Testis (tissue), 5 donors: ENCODE measurements at places on chromosomes 5 and 9. TPM values are rescaled to one million over a fixed set of nuclear protein-coding genes. Genes with fewer than 3 reads are reported as not detected.

GRCh38 chr9:127132375-127132774 is 9.9 kb upstream of the ANGPTL2 start:
- no peak overlapping the region for H3K4me3 ChIP-seq
- no peaks in the 10 kb centered on the region for H3K36me3 ChIP-seq
- H3K27ac ChIP-seq: no peak overlapping the region
- peaks cover 17% of the 10 kb centered on the region for H3K4me1 ChIP-seq

NKD2 gene
- total RNA-seq: 42.1 TPM

- H3K27ac ChIP-seq: no peak overlapping the region
- H3K36me3 ChIP-seq: no peaks in the 10 kb centered on the region
- no peaks in the 10 kb centered on the region for H3K4me1 ChIP-seq
- H3K4me3 ChIP-seq: no peak overlapping the region
Observed at GRCh38 chr5:168946363-168946762, 354.6 kb downstream of the SLIT3 start.

- H3K27me3 ChIP-seq: no peaks in the 10 kb centered on the region
- no peak for DNase-seq
- H3K4me3 ChIP-seq: no peak overlapping the region
- H3K36me3 ChIP-seq: no peaks in the 10 kb centered on the region
Observed at GRCh38 chr5:170178814-170179213, 54.0 kb upstream of the C5orf58 start.

GRXCR2 gene
- not detected for total RNA-seq

DNA sequence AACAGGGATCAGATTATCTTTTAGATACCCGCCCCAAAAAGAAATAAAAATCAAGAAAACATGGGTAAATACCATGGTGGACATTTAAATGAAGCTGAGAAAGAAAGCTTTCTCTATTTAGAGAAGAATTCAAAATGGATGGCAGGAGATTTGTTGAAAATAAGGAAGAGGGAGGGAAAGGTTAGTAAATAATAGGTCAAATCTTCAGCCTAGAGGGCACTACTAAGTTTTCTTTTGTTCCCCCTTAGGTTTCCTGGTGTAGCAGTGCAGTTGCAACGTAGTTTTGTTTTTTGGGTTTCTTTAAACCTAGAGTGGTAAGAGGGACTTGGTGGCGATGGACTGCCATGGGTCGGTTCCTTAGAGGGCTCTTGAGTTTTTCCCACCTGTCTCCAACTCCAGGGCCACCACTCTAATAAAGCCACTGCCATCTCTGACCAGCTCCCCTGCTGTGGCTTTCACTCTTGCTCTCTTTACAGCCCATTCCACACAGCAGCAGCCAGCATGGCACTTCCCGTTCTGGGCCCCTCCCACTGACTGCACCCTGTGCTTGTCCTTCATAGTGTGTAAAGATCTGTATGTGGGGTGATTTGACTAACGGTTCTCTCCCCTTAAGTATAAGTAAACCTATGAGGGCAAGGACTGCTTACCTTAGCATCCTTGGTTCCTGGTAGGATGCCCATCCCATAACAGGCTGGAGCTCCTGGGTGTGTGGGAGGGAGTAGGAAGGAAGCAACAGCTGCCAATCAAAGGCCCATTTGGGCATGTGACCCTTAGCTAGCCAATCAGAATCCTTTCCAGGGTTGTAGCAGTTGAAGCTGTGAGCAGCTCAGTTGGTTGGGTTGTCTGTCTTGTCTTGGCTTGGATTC is 118.3 kb downstream of the SLC1A3 start:
- no peak overlapping the region for H3K27ac ChIP-seq
- DNase-seq: peak; percentile 61
- no peak overlapping the region for H3K4me3 ChIP-seq
- H3K4me1 ChIP-seq: no peaks in the 10 kb centered on the region
- no peaks in the 10 kb centered on the region for H3K27me3 ChIP-seq
- no peaks in the 10 kb centered on the region for H3K36me3 ChIP-seq

DNA sequence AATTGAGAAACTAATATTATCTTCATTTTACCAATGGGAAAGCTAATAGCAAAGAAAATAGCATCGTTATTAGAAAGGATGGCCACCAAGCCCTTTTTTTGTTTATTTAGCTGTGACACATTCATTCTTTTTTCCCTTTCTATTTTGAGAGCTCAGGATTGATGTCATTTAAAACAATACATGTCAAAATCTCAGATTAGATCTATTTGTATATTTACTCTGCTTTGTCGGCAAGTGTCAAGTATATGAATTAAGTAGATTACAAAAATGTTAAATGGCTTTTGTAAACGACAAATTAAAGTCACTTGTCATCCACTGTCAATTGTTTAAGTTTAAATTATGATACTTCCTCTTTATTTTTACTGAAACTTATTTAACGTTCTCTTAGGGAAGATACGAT is 118.9 kb downstream of the PAM start:
- DNase-seq: no peak
- no peak overlapping the region for H3K4me3 ChIP-seq
- H3K36me3 ChIP-seq: no peaks in the 10 kb centered on the region

CORO2A gene
- total RNA-seq: 50.5 TPM

DNA sequence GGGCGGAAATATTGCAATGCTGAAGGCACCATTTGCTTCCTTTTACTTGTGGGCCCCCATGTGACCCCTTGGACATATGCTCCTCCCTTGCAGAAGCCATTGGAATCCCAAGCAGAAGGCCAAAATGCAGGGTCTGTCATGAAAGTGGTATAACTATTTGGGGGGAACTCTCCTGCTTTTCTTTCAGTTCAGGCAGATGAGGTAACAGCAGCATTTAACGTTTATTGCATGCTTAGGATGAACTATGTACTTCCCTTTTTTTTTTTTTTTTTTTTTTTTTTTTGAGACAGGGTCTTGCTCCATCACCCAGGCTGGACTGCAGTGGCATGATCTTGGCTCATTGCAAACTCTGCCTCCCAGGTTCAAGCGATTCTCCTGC is 7.8 kb downstream of the FOXI1 start:
- no peak overlapping the region for H3K27ac ChIP-seq
- no peaks in the 10 kb centered on the region for H3K36me3 ChIP-seq
- H3K4me1 ChIP-seq: no peaks in the 10 kb centered on the region
- H3K27me3 ChIP-seq: no peaks in the 10 kb centered on the region
